ENCODE measurements at places on chromosomes 12 and 14.

- DNase-seq = no peak
Measured at GRCh38 chr12:93541578-93542225, 30.8 kb upstream of the SOCS2 start.

- DNase-seq = no peak
Measured at GRCh38 chr12:3130057-3130830, 53.1 kb downstream of the TSPAN9 start.

DNA sequence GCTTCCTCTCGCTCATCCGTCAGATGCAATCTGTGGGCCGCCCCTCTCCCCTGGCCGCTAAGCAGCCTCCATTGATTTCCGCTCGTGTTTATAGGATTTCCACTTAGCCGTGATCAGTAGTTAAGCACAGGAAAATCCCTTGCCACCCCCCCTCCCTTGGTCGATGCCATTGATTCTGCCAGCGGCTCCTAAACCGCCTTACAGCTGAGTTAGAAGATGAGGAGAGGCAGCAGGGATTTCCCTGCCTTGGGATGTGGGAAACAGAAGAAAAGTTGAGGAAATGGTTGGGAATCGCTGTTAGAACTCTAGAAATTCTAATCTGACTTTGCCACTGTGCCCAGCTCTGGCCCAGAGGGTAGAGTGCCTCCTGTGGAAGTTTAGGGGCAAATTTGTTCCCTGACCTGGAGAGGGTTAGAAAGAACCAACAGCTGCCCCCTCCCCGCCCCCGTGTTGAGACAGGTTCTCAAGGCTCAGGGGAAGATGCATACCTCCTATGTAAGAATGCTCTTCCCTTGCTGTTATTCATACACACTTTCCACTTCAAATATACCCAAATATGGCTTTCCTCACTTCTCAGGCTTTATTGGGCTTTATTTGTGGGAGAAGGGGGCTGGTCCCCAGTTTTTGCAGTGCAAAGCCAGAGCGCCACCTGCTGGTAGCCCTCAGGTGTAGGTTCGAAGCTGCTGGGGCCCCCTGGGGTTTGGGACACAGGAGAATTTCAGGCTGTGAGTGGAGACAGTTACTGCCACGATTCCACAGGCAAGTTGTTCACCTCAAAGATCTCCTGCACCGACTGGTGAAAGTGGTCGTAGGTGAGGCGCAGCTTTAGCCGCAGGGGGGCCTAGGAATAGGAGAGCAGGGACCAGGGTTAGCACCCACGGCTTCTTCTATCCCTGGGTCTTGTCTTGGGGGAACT, 3.2 kb downstream of the THTPA start:
- DNase-seq = peak; percentile 68

GRCh38 chr14:64040044-64040443, 187.2 kb downstream of the SYNE2 start:
- no peak for DNase-seq

DNA sequence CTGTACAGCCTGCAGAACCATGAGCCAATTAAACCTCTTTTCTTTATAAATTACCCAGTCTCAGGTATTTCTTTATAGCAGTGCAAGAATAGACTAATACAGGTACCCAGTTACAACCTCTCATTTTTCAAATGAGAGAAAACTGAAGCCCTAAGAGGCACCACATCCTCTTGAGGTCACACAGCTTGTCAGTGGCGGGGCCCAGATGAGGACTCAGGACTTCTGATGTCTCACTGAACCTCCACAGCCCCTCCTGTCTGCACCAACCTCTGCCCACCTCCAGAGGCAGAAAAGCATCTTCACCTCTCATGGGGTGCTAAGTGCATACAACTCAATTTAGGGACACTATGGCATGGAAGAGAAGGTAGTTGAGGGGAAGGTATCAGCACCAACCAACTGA, 120.7 kb downstream of the CRACR2A start:
- no peak for DNase-seq
